WTC11 (cell line): ENCODE measurements at places on chromosomes 6 and 20. TPM values are rescaled to one million over a fixed set of nuclear protein-coding genes. Genes with fewer than 3 reads are reported as not detected.

GRCh38 chr20:59667981-59668515 lies 63.7 kb downstream of the PHACTR3 start:
- DNase-seq, result no peak

- DNase-seq, result no peak
Measured at GRCh38 chr6:26611599-26611998, 14.8 kb downstream of the ABT1 start.

DNA sequence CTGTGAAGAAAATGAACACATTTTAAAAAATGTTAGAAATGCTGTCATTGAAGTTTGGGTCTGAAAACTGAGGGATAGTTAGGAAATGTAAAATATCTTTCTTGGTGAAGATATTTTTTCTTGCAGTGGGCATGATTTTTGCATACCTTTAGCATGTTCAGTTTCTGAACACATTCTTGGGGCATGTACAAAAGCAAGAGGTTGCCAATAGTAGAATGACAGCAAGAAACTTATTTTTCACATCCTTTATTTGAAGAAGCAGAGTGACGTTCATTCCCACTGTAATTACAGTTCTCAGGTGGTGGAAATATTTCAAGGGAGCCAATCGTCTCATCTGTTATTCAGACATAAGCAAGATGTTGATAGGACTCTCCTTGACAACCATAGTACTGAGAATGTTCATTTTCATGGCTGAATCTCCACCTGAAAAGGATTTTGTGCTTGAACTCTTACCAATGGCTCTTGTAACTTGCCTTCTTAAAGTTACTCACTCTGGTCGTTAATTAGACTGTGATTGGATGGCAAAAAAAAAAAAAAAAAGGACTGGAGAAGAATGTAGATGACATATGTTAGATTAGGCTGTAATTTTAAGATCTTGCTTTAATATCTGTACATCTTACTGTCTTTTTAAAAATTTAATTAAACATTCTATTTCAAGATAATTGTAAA lies 74.4 kb downstream of the DOK5 start:
- no peak for DNase-seq

The ECT2L gene
- not detected in 3 replicates for total RNA-seq

DNA sequence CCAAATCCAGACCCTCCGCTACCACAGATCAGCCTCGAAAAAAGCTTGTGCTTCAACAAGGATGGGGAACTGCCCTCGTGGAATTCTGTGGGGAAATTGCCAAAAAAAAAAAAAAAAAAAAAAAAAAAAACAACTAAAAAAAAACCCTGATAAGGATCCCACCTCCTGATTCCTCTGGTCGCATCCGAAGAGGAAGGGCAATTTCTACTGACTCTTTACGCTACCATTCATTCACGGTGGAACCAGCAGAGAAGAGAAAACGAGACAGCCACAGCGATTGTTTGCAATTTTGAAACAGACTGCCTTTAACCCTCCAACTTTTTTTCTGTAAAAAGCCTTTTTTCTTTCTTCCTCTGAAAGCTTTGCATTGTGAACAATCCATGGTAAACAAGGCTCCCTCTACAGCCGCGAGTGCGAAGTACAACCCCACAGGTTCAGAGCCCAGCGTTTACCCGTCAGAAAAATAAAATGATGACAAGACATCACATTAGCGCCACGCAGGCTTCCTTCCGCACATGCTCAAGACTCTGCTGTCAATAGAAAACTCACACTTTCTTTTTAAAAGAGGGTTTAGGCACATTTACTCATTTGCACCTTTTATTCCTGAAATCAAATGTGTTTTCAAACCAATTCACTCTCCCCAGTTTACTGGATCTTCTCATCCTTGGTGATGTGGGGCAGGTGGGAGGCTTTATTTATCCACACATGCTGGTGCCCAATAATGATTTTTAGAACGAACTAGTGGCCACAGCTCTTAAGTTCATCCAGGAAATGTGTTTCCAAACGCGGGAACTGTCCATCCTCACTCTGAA lies 100.0 kb downstream of the NOL4L start:
- DNase-seq, result peak; percentile 71

DNA sequence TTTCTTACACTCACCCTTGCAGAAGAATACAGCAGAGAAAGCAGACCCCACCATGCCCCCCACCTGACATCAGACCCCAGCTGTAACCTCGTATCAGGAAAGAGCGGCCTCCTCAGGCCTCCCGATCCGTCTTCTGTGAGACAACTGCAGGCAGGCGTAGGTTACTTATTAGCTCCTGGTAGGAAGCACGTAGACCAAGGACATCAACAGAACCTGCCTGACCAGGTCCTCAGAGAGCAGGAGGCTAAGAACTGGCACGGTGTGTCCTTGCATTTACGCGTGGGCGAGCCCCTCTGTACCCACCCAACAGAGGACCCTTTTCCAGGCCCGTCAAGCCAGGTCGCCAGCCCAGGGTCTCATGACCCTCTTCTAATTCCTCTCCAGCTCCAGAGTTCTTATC lies 51.0 kb downstream of the ABHD12 start:
- DNase-seq, result no peak

The TMEM151B gene
- total RNA-seq, result 5.5 to 5.6 TPM (median 5.5 TPM) in 3 replicates

The CLPSL2 gene
- 2.8 to 6.2 TPM (median 3.4 TPM) in 3 replicates for total RNA-seq

The ZNF341 gene
- total RNA-seq, result 7.8 to 9.6 TPM (median 8.0 TPM) in 3 replicates

GRCh38 chr6:88445188-88445965 lies 279.2 kb upstream of the CNR1 start:
- no peak for DNase-seq

The KCNK5 gene
- total RNA-seq, result 31.7 to 41.8 TPM (median 34.3 TPM) in 3 replicates

DNA sequence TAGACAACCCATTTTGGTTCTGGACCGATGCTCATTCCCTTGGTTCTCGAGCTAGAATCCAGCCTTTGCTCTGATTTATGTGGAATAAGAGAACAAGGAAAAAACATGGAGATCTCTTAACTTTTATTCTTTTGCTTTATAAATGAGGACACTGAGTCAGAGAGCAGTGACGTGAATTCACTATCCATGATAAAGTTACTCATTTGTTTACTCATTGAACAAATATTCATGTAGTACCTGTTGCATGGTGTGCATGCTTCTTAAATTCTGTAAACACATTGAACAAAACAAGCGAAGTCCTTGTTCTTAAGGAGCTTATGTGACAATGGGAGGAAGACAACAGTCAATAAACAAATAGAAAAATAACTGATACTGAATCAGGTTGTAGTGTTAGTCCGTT lies 56.9 kb downstream of the BMP2 start:
- DNase-seq, result no peak

DNA sequence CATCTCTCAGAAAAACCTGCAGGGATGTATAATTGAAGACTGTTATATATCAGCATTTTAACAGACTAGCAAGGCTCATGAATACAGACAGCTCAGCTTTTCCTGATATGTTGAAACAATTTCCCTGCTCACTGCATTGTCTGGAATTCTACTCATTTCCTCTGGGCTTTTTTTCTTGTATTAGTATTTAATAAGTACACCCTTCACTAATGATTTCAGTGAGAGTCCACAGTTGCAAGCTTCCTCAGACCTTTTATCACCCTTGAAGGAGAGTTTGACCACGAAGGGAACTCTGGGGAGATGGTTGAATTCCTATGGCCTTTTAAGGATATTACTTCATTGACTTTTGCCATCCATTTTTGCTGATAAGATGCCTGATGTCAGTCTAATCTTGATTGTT lies 248.7 kb downstream of the ADGB start:
- no peak for DNase-seq

The HLA-DRB5 gene
- 0.30 TPM in 1 of 3 replicates, not detected in the others for total RNA-seq

The AGPAT4 gene
- 19.7 to 27.4 TPM (median 25.3 TPM) in 3 replicates for total RNA-seq
